Stimulated activated CD4-positive, alpha-beta T cell treated with anti-CD3 and anti-CD28 coated beads, TNF-alpha, amount 100 ng/mL, for 4 hours (primary cell): ENCODE measurements at places on chromosomes 12 and 14.

- DNase-seq: no peak
These were observed 119.6 kb downstream of the LRRIQ1 start for GRCh38 chr12:85155791-85156190.

- DNase-seq: no peak
These were observed 339.9 kb upstream of the RGS6 start for GRCh38 chr14:71592361-71592760.

DNA sequence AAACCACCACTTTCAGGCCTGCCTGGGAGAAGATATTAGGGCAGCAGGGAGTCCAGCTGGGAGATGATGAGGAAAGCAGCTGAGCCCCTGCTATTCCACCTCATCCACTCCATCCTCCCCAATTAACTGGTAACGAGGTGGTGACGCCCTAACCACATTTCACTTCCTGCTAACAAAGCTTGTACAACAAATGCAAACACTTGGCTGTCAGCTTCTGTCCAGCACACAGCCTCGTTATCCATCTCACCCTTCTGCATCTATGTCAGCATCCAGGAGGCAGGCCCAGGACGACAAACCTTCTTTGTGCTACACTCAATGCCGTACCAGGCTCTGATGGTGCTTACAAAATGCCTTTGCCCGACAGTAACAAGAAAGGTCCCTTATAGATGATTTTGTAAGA, 225.4 kb downstream of the APAF1 start:
- DNase-seq: no peak

DNA sequence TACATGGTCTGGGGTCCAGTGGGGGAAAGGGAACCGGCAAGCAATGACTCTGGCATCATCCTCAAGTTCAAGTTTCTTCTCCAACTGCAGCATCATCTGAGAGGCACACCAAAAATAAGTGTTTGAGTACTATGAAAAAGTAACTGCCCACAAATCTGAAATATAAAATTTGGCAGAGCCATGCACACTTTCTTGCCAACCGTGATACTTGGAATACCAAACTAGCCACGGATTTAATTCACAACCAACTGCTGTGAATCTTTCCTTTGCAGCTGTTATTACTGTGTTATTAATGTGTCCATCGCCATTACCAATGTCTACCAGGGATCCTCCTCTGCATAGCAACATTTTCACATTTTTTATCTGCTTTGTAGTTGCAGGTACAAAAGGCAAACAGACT, 74.6 kb downstream of the GXYLT1 start:
- no peak for DNase-seq

DNA sequence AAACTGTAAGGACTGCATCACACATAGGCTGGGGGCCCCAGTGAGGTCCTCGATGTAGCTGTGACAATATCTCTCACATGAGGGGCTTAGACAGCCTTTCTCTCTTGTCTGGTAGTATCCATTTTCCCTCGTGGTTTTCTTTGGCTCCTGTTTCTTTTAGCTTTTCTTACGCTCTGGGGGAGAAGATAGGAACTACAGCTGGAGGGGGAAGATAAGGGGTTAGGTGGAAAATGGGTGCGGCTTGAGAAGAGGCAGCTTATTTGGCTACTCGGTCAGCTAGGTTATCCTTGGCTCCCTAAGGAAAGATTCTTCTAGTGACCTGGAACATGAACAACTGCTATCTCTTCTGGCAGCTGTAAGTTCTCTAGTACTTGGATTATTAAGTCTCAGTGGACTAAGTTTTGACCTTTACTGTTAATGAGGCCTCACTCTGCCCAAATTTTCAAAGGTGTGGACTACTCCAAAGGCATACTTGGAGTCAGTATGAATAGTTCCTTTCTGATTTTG, 28.7 kb upstream of the CPNE8 start:
- no peak for DNase-seq

GRCh38 chr12:24754690-24755638, 193.9 kb downstream of the BCAT1 start:
- no peak for DNase-seq

- no peak for DNase-seq
These were observed 1.6 kb upstream of the AQP6 start for GRCh38 chr12:49971141-49971540.

DNA sequence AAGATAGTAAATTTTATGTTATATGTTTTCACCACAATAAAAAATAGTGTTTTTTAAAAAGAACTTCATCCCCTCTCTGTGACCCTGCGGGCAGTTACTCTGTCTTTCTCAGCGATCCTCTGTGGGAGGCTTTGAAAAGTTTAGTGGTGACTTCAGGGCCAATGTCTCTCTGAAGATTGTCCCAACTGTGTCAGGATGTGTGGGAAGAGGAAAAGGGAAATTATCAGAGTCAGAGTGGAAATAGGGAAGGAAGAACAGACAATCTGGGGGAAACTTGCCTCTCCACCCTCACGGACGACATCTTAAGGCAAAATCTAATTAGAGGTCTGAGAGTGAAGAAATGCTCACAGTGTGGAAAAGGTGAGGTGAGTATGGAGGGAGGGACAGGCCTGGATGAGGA, 3.5 kb upstream of the OR10P1 start:
- no peak for DNase-seq

- DNase-seq: no peak
These were observed 87.8 kb upstream of the GZMB start for GRCh38 chr14:24721775-24722174.

DNA sequence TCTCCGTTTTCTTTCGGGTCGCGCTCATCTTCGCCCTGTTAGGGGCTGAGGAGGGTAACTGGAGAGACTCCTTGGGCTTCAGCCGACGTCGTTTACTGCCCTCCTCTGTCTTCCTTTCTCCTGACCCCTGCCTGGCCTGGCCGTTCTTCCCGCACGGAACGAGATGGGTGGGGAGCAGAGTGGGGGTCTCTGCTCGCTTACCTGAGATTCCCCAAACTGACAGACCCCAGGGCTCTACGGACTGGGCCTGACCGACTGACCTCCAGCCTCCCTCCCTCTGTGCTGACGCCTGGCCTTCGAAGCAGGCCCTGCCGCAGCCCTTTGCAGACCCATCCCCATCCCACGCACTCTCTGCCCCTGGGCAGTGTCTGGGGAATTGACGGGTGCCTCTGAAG, 439 bp downstream of the GOLGA5 start:
- no peak for DNase-seq

DNA sequence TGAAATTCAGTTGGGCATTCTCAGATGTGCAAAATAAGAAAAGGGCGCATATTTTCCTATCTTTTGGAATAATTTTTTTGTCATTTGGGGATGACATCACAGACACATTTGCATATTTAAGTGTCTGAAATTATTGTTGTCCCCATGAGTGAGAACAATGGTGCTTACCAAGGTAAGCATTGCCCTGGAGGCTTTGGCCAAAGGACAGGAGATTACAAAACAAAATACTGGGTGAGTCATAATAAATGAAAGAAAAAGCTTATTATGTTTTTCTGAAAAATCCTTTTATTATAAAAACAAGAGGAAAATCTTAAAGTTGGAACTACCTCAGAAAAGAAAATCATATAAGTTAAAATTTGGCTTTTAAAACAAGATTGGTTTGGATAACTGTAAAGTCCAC, 254.9 kb downstream of the BTG1 start:
- no peak for DNase-seq

- DNase-seq: no peak
These were observed 1.2 kb downstream of the ANKRD9 start for GRCh38 chr14:102508410-102508773.
